ENCODE measurements at places on chromosomes 2 and 18.
A peak's percentile ranks its signal among the peaks of the same experiment; 100 is the strongest.

DNA sequence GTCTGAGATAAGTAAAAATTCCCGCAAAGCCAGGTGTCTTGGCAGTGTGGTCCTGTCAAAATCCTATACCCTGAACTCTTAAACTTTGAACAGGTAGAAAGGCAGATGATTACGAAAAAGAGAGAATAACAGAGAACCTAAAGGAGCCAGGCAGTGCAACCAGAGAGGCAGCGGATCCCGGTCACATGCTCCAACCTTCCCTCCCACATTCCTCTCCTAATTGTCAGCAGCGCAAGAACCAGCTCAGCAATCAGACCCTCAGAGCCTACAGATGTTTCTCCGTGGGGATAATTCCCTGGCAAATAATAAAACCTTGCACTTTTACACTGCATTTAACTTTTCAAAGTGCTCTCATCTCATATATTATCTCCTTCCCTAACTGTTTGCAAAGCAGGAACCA lies 124.8 kb downstream of the EPHA4 start:
- DNase-seq, result no peak

GRCh38 chr2:46612675-46613074 lies 133.3 kb downstream of the TMEM247 start:
- DNase-seq, result no peak

DNA sequence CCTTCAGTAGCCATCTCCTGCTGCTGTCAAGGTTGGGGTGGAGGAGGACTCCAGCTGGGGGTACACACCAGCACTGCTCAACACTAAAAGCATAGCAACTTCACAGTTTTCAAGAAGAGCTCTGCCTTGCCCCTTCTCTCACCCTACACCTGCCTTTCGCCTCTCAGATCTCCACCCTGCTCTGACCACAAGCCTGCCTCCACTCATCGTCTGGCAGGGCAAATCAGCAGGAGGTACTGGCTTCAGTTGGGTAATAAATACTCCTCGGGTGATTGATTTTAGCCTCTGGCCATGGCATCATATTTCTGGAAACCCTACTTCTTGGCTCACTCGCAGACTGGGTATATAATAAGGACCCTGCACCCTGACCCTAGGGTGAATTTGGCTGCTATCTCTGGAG lies 3.1 kb upstream of the PRKAG3 start:
- DNase-seq, result no peak

- DNase-seq, result no peak
Measured at GRCh38 chr2:10453905-10454298, 5.8 kb upstream of the ODC1 start.

GRCh38 chr2:149422991-149423338 lies 92.6 kb downstream of the LYPD6 start:
- DNase-seq, result no peak

GRCh38 chr2:62313449-62314227 lies 117.7 kb downstream of the B3GNT2 start:
- DNase-seq, result no peak

GRCh38 chr18:9115984-9116383 lies 13.5 kb downstream of the NDUFV2 start:
- DNase-seq, result no peak

DNA sequence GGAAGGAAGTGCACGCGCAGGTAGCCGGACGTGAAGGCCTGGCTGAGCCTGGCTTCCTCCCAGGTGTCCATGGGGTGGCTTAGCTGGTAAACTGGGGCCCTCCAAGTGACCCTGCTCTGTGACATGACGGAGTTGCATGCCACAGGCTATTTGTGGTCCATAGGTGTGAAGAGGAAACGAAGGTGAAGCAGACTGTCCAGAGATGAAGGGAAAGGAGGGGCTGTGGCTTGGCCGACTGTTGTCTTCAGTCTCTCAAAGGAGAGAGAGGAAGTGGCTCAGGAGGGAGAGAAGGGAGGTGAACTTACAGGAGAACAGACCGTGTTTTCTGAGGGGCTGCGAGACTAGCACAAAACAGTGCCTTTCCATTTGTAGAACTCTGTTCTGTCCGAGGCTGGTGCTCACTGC lies 19.3 kb downstream of the INPP5D start:
- DNase-seq, result no peak

- no peak for DNase-seq
Measured at GRCh38 chr2:207993151-207993763, 32.1 kb downstream of the PLEKHM3 start.

GRCh38 chr2:88626171-88627054 lies 851 bp downstream of the EIF2AK3 start:
- DNase-seq, result peak; percentile 43

- no peak for DNase-seq
Measured at GRCh38 chr2:118278046-118278445, 189.8 kb downstream of the INSIG2 start.

- no peak for DNase-seq
Measured at GRCh38 chr2:151032741-151033191, 228.9 kb downstream of the RBM43 start.

GRCh38 chr2:238920053-238920452 lies 72.2 kb downstream of the TWIST2 start:
- DNase-seq, result no peak

GRCh38 chr2:237483018-237483731 lies 3.9 kb upstream of the MLPH start:
- no peak for DNase-seq

GRCh38 chr18:75238100-75238499 lies 27.5 kb downstream of the TSHZ1 start:
- no peak for DNase-seq

GRCh38 chr18:23495723-23496440 lies 7.4 kb upstream of the RMC1 start:
- peak; percentile 53 for DNase-seq

- DNase-seq, result no peak
Measured at GRCh38 chr2:107645586-107645985, 181.1 kb upstream of the RGPD4 start.

- DNase-seq, result peak; percentile 2
Measured at GRCh38 chr2:239930378-239930777, 94.8 kb downstream of the NDUFA10 start.

DNA sequence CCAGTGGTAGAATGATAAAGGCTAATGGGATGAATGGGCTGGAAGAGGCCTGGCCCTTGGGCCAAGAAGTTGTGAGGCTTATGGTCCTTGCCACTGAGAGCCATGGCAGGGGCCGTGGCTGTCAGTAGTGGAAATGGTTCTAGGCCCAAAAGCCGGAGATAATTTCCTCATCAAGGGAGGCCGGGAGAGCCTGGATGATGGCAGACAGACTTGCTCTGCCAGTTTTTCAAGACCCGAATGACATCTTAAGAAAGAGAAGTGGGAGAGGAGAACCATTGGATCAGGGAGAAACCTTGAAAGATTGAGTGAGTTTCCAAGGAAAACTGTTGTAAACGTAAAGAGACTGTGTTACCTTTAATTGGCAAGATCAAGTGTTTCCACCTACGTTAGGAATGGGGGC lies 46.3 kb upstream of the VPS54 start:
- no peak for DNase-seq

GRCh38 chr2:171985076-171985475 lies 14.7 kb upstream of the METAP1D start:
- DNase-seq, result no peak

GRCh38 chr2:79619976-79620375 lies 107.1 kb downstream of the CTNNA2 start:
- DNase-seq, result no peak
